NCI-H2171 (cell line): ENCODE measurements at places on chromosomes 12 and 14.

DNA sequence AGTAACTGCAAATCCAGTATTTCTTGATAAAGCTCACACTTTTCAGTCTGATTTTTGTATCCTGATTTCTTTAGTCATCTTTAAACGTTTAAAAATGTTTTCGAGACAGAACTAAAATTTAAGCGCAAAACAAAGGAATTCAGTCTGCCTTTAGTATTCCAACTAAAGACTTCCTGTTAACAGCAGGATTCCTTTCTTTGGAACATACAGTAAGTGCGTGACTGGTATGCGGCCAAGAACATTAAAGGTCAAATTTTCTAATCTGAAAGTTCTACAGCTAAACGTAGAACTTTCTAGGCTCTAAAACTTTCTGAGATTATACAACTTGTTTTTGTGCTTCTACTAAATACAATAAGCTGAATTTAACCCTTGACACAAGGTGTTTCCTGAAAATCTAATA, 9.9 kb downstream of the SAV1 start:
- no peak for DNase-seq

DNA sequence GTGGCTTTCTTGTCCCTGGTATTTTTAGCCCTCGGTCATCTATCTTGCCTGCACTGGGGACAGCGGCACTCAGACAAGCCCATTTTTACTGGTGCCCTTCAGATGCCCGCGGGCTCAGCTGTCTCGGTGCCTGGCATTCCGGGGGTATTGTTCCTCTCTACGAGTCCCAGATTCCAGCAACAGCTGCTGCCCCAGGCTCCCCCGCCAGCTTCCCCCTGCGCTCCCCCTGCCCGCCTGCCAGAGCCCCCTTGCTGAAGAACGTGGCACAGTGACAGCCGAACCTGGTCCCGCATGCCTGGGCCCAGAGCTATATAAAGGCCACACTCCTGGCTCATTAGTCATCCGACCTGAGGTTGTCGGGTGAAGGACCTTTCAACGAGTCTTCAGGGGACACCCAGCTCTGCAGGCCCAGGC, 10.9 kb upstream of the MYL2 start:
- DNase-seq, result no peak

DNA sequence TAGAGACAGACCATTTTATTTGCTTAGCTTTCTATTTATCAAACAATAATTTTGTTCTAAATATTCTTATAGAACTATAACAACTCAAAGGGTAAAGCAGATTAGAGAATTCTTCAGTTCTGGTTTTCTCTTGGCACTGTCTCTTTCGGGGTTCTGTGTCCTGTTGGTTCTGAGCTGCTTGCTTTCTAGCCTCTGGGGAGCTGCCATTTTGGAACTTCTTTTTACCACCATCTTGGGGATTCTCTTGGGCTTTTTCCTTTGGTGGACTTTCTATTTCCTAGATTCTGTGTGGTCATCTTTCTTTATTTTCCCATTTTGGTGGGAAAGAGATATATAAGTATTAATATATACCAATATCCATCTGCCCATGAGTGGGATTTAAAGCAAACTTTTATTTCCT, 467.7 kb downstream of the PCNX1 start:
- no peak for DNase-seq

DNA sequence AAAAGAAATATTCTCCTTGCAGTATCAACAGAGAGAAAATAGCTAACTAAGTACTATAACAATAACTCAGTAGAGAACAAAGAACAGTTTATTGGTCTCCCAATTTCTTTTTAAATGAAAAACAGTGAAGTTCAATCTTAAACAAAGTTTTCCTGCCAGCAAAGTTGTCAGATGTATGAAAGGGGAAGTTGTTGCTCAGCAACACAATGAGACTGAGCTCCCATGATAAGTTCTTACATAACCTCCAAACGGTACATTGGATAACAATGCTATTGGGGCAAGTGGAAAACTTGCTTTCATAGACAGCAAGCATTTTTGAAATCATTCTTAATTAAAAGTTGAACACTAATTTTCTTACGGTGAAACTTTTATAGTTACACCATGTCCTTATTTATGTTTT, 94.9 kb downstream of the ALG10B start:
- DNase-seq, result no peak

- no peak for DNase-seq
Measured at GRCh38 chr12:124762791-124763593, 100.7 kb downstream of the SCARB1 start.

DNA sequence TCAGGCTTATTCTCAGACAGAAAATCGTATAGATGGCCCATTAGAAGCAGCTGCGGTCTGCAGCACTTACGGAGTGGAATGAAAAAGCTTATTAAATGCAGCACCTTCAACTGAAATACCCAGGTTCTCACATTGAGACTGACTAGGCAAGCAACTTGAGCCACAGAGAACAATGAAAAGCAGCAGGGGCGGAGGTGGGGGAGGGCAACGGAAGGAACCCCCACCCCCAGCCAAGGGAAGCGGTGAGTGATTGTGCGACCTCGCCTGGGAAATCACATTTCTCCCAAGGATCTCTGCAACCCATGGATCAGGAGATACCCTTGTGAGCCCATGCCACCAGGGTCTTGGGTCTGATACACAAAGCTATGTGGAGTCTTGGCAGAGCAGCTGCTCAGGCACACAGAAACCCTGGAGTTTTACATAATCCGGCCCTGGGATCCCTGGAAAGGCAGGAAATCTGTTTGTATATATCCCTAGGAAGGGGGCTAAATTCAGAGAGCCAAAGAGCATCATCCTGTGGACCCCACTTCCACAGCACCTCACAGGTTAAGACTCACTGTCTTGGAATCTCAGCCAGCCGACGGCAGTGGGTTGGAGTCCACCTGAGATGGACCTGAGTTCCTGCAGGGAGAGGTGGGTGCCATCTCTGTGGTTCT, 38.1 kb downstream of the PZP start:
- DNase-seq, result no peak

DNA sequence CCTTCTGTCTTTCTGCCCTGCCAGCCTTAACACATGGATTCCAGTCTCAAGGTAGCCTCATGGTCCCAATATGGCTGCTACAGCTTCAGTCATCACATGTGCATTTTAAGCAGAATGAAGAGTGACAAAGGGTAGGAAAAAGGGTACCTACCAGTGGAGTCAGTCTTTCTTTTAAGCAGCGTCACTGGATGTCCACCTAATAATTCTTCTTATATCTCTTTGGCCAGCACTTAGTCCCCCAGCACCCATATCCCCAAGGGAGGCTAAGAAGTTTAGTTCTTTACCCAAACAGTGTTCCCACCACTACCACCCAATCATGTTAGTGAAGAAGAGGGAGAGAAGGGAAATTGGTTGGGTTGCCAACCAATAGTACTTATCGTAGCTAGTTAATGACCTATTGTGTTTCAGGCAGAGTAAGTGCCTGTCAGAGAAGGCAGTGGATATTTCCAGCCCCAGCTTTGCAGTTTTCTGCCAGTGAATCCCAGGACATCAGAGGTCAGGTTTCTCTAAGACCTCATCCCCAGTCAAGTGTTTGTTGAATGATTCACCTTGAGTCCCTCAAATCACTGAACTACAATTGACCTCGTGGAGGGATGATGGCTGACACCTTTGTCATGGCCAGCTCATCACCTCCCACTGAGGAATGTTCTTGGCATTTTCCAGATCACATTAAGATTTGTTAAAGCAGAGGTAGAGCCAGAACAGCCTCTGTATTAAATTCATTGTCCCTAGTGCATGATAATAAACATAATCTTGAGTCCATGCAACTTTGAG, 250.9 kb upstream of the CRY1 start:
- no peak for DNase-seq

- no peak for DNase-seq
Measured at GRCh38 chr12:22755629-22756028, 130.7 kb downstream of the ETNK1 start.

DNA sequence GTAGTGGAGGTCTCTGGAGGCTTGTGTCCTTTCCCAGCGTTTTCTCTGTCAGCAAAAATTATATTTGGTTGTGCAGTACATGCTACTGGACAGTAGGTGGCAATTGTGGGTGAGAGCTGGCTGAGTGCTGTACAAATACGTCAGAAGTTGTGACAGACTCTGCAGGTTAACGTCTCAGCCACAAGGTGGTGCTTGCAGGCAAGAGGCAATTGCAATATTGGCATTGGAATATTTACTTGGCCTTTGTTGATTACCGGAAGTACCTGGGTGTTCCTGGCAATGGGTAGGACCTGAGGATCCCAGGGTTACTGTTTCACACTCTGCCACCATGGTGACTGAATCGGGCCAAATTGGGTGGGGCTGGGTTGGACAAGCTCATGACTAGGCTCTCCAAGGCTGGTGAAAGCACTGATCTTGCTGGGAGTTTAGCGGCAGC, 333.9 kb upstream of the LMO3 start:
- peak; percentile 0 for DNase-seq

DNA sequence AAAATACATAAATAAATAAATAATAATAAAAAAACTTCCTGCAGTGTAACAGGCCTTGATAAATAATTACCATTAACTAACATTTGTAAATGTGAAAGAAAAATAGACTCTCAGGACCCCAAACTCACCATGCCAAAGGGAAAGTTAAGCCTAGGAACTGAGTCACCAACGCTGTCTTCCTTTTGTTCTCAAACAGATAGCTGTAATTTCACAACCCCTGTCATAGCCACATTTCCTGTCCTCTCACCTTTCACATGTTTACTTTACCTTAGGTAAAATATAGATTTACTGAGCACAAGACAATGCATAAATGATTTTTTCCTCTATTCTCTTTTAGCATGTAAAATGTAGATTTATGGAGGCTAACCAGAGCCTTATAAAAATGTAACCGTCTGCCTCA, 35.9 kb upstream of the CHST11 start:
- no peak for DNase-seq

DNA sequence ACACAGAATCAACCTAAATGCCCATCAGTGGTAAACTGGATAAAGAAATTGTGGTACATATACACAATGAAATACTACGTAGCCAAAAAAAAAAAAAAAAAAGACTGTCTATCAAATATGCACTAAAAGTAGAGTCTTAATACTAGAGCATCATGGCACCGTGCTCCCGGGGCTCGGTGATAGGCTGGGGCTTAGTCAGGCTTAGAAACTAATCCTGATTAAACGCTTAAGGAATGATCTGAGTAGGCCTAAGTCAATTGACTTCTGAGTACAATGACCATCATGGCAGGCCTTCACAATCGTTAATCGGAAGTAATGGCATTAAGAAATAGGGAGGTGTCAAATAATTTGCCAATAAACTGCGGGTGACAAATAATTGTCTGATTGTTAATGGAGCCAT, 9.7 kb downstream of the PLBD1 start:
- DNase-seq, result no peak

DNA sequence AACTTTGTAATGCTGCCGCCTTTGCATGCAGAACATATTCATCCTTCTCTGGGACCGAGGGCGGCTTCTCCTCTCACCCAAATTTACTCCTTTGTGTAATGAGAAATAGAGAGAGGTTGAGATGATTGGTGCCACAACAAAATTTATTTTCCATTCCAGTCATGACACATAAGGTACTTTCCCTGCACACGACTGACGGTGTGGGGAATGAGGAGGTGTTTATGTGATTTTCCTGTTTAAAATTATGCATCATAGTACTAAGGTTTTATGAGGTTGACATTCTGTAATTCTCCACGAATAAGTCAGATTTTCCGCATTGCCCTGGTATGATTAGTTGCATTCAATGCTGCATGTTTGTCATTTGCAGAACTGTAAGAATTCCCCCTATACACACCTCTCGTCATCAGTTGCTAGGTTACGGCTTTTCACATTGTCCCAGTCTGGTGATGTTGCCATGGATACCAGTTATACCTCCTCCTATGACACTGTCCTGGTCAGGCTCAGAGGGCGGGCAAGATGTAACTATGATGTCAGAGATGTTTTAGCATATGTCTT, 23.1 kb downstream of the BICDL1 start:
- no peak for DNase-seq

- no peak for DNase-seq
Measured at GRCh38 chr14:67538501-67538900, 5.4 kb downstream of the PLEKHH1 start.

GRCh38 chr14:68589447-68590200, 203.2 kb downstream of the ZFP36L1 start:
- DNase-seq, result no peak

DNA sequence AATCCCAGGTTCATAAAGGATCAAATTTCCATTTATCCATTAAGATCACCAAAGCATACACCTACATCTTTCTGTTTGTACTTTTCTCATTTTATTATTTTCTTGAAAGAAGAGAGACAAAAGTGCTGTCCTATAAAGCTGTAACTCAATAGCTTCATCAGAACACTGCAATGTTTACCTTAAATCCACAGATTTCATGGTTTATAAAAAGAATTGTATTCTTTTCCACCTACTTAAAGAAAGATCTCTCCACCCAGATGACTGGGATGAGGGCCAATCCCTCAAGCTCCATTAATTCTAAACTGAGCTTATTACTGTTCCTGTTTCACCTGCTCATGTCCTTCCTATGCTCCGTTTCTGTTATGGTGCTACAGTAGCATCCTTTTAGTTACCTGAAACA, 470.6 kb downstream of the BCAT1 start:
- DNase-seq, result no peak

DNA sequence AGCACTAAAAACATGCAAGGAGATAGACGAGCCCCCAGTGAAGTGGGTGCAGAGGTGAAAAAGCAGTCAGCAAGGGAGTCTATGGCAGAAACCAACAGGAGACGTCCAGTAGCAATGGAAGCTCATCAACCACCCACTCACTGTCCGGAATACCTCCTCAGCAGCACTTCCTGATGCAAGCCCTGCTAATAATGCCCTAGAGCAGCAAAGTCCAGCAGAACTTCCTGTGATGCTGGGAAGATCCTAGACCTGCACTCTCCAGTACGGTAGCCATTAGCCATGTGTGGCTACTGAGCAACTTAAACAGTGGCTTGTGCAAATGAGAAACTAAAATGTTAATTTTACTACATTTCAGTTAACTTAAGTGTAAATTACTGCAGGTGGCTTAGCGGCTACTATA, 11.0 kb downstream of the SERPINA9 start:
- DNase-seq, result no peak

GRCh38 chr12:115149685-115150378, 465.9 kb upstream of the TBX3 start:
- DNase-seq, result no peak

GRCh38 chr12:80195074-80195726, 95.9 kb downstream of the OTOGL start:
- peak; percentile 44 for DNase-seq

DNA sequence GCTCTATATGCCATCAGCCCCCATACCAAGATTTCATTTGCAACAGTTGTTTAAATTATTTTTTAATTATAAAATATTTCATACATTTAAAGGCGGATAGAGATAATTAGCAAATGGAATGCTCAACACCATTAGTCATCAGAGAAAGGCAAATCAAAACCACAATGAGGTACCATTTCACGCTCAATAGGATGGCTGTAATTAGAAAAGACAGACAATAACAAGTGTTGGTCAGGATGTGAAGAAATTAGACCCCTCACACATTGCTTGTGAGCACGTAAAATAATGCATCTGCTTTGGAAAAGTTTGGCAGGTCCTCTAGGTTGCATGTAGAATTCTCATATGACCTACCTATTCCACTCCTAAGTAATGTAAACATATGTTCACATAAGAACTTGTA, 35.3 kb upstream of the EPS8 start:
- DNase-seq, result no peak

GRCh38 chr12:51643951-51644350, 52.9 kb downstream of the SCN8A start:
- DNase-seq, result no peak

GRCh38 chr12:79423560-79423959, 267.2 kb downstream of the PAWR start:
- no peak for DNase-seq
